Activated CD4-positive, alpha-beta T cell treated with anti-CD3 and anti-CD28 coated beads, Interleukin-2, Interleukin-6, amounts not matched to agents 100 ng/mL and 50 ng/mL, durations not matched to agents 16 hours and 8 hours (primary cell): ENCODE measurements at places on chromosomes 6 and 20.

DNA sequence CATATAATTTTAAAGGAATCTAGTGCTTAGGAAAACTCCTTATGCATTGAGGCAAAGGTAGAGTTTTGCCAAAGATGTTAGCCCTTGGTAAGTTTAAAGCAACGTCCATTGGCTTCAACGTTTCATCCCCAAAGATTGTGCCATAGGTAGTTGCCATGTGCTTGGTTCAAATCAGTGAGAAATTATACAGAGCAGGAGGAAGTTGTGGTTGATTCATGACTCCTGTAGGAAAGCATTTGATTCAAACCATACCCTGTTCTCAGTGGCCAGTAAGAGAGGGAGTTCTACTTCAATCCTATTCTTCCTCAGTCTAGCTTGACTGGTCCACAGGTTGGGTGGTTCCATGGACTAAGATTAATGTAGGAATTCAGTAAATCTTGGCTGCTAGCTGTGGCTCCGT, 535.6 kb downstream of the QKI start:
- no peak for DNase-seq

DNA sequence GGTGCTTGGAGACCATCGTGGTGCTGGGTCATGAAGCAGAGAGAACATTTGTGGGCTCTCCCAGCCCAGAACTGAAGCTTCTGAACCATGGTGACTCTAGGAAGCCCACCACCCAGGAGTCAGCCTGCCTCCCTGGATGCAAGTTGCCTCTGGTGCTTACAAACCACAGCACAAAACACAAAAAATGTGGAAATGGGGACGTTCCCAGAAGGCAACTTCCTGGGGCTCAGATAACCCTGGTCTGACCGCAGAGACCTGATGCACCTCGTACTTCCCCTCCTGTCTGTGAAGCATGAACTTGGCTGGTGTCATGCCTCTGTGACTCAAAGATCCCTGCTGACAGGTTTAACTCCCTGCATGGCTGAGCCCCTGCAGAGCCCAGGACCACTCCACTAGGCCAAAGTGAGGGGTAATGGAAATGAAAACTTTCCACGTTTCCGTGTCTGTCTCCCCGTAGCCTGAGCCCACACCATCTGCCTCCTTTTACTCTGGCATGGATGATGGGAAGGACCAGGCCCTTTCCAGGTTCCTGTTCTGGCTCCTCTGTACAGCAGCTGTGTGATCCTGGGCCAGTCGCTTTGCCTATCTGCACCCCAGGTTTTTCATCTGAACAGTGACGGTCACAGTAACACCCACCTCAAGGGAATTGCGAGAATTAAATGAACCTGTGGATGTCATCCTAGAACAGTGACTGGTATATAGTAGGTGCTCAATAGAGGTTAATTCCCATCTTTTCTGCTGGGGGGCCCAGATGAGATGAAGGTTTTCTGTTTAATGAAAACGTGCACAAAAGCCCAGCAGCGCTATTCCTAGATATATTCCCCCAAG, 57.7 kb downstream of the PPP1R16B start:
- peak; percentile 74 for DNase-seq

GRCh38 chr20:51563486-51564332, 21.2 kb upstream of the NFATC2 start:
- DNase-seq, result no peak

GRCh38 chr6:162150295-162150694, 577.3 kb downstream of the PRKN start:
- no peak for DNase-seq

DNA sequence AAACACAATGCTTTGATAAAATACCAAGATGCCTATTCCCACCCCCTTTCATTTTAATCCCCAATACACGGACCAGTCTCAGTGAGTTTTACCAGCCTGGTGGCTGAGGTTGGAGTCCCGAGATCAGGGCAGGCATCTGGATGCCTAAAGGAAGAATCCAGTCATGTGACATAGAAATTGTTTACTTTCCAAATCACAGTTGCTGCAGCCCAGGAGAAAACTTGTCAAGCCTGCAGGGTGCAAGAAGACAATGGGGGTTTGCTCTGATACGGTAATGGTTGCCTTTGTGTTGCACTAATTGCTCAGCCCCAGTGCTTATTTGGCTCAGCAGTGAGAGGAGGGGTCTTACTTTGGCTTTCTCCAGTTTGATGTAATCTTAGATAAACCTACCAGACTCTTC, 308.5 kb upstream of the POU3F2 start:
- no peak for DNase-seq

DNA sequence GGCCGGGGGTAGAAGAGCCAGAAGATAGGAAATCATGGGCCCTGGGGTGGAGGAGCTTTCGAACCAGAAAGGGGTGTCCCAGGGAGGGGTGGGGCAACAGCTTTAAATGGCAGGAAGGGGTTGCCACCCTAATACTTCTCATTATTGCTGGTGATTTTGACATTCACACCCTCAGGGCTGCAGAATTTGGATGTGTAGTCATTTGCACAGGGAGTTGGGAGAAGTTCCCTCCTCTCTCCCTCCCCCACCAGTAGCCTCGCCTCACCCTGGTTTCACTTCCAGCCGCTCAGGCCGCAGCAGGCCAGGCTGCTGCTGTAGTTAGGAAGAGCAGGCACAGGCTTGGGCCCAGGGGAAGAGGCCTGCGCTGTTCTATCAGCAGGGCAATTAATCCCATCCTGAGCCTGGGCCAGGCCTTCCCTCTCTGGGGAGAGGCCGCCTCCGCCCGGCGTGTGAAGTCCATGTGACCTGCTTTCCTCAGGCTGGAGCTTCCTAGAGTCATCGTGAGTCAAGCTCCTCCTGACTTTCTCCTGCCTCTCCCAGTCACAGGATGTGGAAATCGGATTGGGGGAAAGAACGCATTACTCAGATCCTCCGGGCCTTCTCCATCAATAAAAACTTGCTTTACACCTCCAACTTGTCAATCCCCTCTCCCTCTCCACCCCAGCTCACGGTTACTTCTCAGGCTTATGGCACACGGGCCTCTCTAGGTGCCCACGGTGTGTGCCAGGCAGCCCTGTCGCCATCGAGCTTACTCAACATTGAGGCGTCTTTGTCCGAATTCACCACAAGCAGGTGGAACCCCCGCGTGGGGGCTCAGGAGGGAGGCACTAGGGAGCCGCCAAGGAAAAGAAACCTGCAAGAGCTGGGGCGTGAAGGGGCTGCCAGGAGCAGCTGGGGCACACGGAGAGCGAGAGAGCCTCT, 7.8 kb downstream of the ADTRP start:
- no peak for DNase-seq

DNA sequence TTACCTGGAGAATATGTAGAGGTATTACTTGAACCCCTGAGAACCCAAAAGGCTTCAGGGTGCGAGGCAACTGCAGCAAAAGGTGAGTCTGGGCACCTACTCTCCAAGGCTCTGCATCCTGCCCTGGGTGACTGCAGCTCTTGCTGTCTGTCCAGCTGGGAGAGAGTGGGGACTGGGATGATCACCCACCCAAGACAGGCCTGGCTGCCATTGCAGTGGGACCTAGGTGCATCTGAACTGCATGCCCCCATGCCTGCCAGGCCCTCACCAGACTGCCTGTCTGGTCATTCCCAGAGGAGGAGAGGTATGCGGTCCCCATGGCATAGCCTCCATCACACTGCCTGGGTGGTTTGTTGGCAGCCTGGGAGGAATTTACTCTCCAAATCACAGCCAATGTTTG, 563.9 kb downstream of the TFAP2A start:
- DNase-seq, result no peak
